Kidney tubule cell (primary cell): ENCODE measurements at places on chromosomes 11 and 22.

GRCh38 chr11:129372609-129373488, 2.8 kb upstream of the BARX2 start:
- DNase-seq = no peak

GRCh38 chr11:113615773-113616172, 90.3 kb downstream of the TMPRSS5 start:
- peak; percentile 8 for DNase-seq

GRCh38 chr11:110186867-110187266, 93.7 kb downstream of the ZC3H12C start:
- DNase-seq = no peak

GRCh38 chr11:103812680-103813079, 223.8 kb upstream of the DDI1 start:
- no peak for DNase-seq

DNA sequence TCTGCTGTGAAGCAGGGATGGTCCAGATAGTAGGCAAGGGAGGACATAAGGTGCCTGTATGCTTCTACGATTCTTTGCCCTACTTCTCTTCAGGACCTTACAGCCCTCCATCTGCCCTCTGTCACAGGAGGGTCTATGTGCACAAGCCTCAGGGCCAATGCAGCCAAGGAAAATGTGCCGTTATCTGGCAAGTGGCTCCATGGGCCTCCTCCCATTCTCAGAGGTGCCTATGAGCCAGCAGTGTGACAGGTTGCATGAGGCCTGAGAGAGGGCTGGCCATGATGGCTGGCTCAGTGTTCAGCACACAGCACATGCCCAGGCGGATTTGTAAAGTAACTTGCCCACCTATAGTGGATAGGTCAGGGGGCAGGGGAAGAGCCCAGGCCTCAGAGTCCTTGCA, 51.3 kb upstream of the SUSD2 start:
- DNase-seq = no peak
